ENCODE measurements at places on chromosomes 2 and 18.

DNA sequence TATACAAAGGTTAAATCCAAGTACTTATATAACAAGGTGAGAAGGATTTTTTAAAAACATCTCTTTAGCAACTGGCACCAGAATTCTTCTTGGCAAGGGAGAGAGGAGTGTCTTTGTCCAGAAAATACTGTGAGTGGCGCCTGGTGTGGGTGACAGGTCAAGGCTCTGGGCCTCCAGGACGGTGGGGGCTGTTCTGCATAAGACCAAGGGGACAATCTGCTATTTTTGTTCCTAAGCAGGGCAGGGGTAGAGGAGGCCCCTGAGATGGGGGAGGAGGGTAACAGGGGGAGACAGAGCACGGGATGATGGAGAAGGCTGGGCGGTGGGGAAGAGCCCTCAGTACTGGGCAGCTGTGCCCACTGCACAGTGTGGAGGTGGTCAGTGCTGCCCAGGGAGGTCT is 51.6 kb upstream of the TAF1B start:
- no peak for DNase-seq

DNA sequence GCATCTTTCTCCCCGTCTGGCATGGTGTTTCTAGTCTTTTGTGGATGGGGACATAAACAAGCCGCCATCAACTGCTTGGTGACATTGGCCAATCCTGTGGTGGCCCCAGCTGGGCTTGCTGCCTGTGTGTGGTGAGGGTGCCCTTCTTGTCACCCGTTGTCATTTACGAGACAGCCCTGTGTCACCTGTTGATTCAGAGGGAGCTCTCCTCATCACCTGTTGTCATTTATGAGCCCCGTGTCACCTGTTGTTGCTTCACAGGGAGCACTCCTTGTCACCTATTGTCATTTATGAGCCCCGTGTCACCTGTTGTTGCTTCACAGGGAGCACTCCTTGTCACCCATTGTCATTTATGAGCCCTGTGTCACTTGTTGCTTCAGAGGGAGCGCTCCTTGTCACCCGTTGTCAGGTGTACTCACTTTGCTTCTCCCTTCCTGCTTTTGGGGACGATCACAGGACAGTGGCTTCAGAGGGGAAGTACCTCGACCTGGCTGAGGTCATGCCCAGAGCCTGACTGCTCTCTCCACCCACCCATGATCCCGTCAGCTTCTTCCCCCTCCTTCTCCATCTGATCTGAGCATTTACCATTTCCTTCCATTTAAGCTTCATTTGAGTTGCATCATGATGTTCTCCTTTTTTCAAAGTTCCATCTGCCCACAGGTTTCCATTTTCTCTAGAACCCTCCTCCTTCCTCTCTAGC is 29.1 kb downstream of the HPCAL1 start:
- DNase-seq = no peak

DNA sequence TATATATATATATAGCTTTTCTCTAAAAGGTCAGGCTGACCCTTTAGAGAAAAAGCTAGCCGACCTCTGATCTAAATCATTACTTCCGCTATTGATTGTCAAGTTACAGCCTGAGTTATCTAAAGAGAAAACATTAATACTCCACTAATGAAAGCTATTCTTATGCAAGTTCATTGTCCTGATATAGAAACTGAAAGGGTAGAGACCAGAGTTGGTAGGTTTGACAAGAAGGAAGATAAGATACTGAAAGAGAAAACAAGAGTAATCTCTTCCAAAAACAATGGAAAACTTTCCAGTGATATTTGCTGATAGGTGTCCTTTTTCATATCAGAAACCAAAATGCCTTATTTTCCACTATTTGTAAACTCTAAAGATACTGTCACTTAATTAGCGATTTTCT is 62.8 kb upstream of the SLC39A10 start:
- no peak for DNase-seq

- no peak for DNase-seq
Measured at GRCh38 chr18:61587865-61588264, 254.6 kb downstream of the CDH20 start.

- no peak for DNase-seq
Measured at GRCh38 chr2:85719609-85720240, 25.6 kb downstream of the GNLY start.

GRCh38 chr2:94984964-94985575 is 40.4 kb upstream of the MAL start:
- DNase-seq = no peak

DNA sequence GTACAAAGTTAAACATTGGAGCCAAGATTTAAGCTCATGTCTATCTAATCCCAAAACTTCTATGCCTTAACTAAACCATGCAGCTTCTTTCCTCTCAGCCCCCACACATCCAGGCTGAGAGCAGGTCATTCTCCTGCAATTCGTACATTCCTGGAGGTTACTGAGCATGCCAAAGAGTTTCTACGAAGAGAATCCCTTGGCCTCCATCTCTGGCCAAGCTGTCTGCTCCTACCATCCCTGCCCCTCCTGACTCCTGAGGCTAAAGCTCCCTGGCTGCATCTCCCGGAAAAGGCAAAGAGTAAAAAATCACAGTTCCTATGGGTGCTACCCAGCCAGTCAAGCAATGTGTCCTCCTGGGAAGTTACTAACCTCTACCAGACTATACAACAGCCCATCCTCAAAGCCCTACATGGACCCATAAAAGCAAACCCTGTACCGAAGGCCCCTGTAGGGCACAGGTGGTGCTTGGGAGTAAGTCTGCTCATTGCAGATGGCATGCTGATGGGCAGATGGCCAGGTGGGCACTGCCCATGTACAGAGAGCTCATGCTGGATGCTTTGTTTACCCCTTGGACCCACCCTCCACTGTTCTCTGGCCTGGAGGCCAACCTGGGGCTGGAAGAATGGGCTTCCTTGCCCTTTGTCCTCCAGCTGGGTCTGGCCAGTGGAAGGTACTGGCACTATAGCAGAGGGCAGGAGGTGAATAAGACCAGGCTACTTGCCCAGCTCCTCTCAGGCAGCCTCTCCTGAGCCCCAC is 99.5 kb downstream of the TTC32 start:
- DNase-seq = no peak

- no peak for DNase-seq
Measured at GRCh38 chr2:118672571-118673158, 174.8 kb downstream of the EN1 start.

DNA sequence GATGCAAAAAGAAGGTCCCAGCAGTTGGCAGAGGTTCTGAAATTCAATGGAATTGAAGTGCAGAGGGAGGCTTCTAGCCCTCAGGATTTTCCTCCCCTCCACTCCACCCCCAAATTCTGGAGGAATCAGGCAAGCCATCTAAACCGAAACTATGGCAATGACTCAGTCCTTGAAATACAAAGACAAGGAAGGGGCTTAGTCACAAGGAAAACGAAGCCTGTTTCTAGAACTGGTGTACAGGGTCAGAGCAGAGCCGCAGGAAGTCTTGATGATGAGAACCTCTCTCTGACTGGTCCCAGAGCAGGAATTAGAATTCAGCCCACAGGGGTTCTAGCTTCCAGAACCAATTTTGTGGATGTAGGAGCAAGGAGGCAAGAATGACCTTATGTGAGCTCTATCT is 111.7 kb upstream of the SCN1A start:
- no peak for DNase-seq

DNA sequence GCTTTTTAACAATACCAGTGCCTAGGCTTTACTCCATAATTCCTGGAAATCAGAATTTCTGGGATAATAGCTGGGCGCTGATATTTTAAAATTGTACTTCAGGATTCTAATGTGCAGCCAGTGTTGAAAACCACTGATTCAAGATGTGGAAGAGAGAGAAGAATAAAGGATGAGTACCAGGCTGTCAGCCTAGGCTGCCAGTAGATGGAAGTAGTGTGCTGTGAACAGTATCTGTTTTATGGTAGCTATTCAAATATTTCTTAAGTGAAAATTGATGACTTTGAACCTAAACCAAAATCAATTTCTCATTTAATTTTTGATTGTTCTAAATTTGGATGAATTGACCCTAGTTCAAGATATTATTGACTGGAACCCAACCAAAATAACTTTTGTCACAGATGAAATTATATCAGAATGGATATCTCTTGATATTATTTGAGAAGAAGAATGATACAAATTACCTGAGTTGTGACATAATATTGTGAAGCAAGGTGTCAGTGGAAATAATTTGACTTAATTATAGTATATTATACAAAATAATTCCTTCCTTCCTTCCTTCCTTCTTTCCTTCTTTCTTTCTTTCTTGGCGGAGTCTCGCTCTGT is 88.0 kb downstream of the COMMD1 start:
- DNase-seq = peak; percentile 27

DNA sequence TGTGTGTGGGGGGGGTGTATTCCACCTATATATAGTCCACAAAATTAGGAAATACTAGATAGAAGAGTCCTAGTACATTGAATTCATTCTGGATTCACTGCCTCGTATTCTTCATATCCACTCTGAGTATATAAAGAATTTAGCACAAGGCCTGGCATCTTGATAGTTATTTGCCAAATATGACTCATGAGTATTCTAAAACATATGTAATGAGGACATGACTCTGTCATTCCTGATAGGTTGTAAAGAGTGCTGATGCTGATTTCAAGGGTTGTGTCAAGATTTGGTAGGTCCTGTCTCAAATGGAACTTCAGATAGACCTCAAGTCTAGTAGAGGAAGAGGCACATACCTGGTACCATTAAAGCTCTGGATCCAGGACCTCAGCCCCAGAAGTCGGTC is 173.4 kb upstream of the BOD1L2 start:
- DNase-seq = no peak
